Bronchus fibroblast of lung (primary cell): ENCODE measurements at places on chromosomes 11 and 22. TPM values are rescaled to one million over a fixed set of nuclear protein-coding genes. Genes with fewer than 3 reads are reported as not detected.

Gene DDTL
- total RNA-seq = 0.50 and 0.59 TPM in 2 replicates

Gene SRPRA
- total RNA-seq = 90.5 and 98.9 TPM in 2 replicates

Gene KRTAP5-2
- not detected in 2 replicates for total RNA-seq

Gene ARHGEF17
- total RNA-seq = 26.6 and 33.1 TPM in 2 replicates

Gene MFRP
- not detected in 2 replicates for total RNA-seq

Gene CDON
- 1.8 and 3.4 TPM in 2 replicates for total RNA-seq

Gene MYO7A
- 0.15 TPM in 1 of 2 replicates, not detected in the other for total RNA-seq

Gene TUBA8
- total RNA-seq = 0.50 and 0.59 TPM in 2 replicates

Gene SIAE
- 9.4 and 10.9 TPM in 2 replicates for total RNA-seq

Gene GGT5
- 10.3 and 10.6 TPM in 2 replicates for total RNA-seq

Gene C1QTNF6
- total RNA-seq = 3.6 and 4.2 TPM in 2 replicates

Gene PKP3
- total RNA-seq = 1.9 and 2.0 TPM in 2 replicates

Gene LMO1
- total RNA-seq = not detected in 2 replicates

Gene IGF2
- 19.8 and 21.6 TPM in 2 replicates for total RNA-seq

Gene SLC22A8
- total RNA-seq = not detected in 2 replicates

Gene OR10G6
- not detected in 2 replicates for total RNA-seq

Gene MS4A8
- not detected in 2 replicates for total RNA-seq

Gene TMEM123
- 88.6 and 93.5 TPM in 2 replicates for total RNA-seq

Gene HTR3A
- total RNA-seq = not detected in 2 replicates

Gene CDC42EP1
- 70.0 and 73.6 TPM in 2 replicates for total RNA-seq

Gene WNT7B
- 2.5 and 3.4 TPM in 2 replicates for total RNA-seq

Gene TEX54
- not detected in 2 replicates for total RNA-seq

Gene GLYAT
- total RNA-seq = not detected in 2 replicates

Gene KCTD14
- total RNA-seq = 5.9 and 6.9 TPM in 2 replicates

Gene MMP8
- total RNA-seq = not detected in 2 replicates

Gene CPT1B
- total RNA-seq = 0.17 and 1.0 TPM in 2 replicates

Gene HTR3B
- total RNA-seq = not detected in 2 replicates

Gene LDHAL6A
- 0.17 TPM in 1 of 2 replicates, not detected in the other for total RNA-seq

Gene OR52A1
- not detected in 2 replicates for total RNA-seq

Gene ISX
- not detected in 2 replicates for total RNA-seq

Gene MS4A15
- not detected in 2 replicates for total RNA-seq

Gene SIK2
- 8.3 and 9.1 TPM in 2 replicates for total RNA-seq

Gene MS4A12
- total RNA-seq = not detected in 2 replicates

Gene KCNQ1
- under 0.01 TPM in 1 of 2 replicates, not detected in the other for total RNA-seq

Gene PTPRCAP
- 0.45 TPM in 1 of 2 replicates, not detected in the other for total RNA-seq
